ENCODE measurements at places on chromosomes 2 and 18.
A peak's percentile ranks its signal among the peaks of the same experiment; 100 is the strongest.

DNA sequence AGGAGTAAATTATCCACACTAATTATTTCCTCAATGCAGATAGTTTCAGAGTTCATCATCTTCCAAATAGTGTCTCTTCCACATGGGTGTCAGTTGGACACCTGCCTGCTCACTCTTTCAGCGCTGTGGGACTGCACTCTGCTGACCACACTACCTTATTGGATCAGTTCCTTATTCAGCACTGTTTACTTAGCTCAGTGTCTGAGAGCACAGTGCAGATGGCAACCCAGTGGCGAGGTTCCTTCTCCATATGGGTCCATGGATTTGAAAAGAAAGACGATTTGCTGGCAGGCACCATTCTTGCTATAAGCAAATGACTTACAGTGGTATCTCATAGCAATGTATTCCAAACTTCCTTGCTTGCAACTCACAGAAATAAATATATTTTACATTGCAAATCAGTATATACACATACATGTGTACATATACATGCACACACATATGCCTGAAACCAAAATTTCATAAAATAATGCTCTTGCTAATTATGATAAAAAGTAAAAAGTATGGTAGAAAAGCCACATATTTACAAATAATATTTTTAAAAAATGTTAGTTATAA, 354.8 kb downstream of the INSIG2 start:
- DNase-seq: no peak

DNA sequence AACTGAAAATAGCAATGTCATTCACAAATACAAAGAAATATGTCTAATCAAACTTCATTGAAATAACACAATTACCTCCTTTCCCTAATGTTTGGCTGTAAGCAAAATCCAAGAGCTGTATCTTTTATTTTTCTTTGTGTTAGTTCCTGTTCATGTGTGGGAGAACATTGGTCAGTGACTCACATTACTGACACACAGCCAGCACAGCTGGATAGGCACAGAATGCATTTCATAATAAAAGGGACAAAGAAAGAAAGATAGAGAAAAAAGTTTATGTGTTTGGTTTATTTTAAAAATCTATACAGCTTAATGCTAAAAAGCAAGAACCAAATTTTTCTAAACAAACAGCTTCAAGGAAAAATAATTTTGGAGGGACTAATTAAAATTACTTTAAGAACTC, 185.6 kb upstream of the COL3A1 start:
- DNase-seq: no peak

DNA sequence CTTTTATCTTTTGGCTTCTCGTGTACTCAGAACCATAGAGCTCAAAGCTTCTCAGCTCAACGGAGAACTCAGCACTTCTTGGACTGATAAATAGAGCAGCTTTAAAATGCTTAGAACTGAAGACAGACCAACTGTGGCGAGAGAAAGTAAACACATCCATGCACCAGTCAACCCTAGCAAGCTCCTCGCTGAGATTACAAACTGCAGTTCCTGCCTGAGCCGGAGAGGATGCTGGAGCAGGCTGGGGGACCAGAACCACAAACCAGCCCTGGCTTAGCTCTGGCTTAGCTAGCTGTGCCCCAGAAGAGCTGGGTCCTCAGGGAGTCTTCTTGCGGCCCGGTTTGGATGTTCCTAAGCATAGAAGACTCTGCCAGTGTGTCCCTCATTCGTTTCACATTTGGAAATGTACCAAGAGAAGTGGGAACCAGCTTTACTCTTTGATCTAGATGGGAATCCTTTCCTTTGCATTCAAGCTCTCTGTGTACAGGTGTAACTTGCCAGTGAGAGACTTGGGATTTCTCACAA, 5.6 kb downstream of the PAX8 start:
- no peak for DNase-seq

GRCh38 chr2:28471214-28471613, 24.6 kb upstream of the PLB1 start:
- DNase-seq: no peak

GRCh38 chr2:129708221-129708967, 271.1 kb upstream of the RAB6C start:
- no peak for DNase-seq

- DNase-seq: peak; percentile 93
Observed at GRCh38 chr18:23998820-23999219, 15.7 kb upstream of the TTC39C start.

- no peak for DNase-seq
Observed at GRCh38 chr2:28326881-28327505, 65.7 kb upstream of the FOSL2 start.

DNA sequence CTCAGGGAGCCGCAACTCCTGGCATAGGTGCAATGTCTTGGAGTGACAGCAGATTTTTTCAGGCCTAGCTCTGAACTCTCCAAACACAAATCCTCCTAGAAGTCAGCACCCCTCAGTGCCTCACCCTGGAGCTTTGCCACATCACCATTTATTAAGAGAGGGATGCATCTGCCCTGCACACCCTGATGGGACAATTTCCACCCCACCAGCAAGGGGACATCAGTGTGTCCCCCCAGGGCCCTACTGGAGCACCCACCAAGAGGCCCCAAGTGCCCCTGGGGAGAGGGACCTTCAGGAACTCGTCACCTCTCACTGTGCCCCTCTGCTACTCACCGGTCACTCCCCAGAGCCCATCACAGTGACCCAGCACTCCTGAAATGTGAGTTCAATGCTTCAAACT, 144.7 kb downstream of the NDUFA10 start:
- DNase-seq: no peak

Data from epithelial cell of prostate (primary cell).